Hematopoietic multipotent progenitor cell treated with erythropoietin and hydrocortisone succinate and interleukin-3 and kit ligand, for 8 days (in vitro differentiated cells): ENCODE measurements at places on chromosomes 7 and 10.

- peak; percentile 65 for DNase-seq
Measured at GRCh38 chr7:116588641-116589594, 64.1 kb downstream of the CAV1 start.

GRCh38 chr10:55019439-55019838 lies 218.4 kb upstream of the PCDH15 start:
- no peak for DNase-seq

DNA sequence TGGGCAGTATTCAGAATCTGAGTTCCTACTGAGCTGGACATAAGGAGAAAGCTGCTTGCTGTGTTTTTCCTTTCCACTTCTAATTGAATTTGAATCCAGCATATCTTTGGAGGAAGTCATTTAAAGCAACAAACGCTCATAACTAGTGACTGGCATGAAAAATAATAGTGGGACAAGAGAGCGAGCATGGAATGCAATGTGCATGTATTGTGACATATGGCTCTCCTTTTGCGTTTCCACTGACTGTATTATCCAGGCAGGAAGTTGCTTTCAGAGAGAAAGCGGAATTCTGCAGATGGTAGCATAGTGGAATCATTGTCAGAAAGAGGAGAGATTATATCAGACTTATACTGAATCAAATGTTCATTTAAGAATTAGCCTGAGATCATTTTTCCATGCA lies 368.6 kb downstream of the REEP3 start:
- DNase-seq = no peak

GRCh38 chr10:13734151-13734550 lies 147.4 kb downstream of the PRPF18 start:
- no peak for DNase-seq

- DNase-seq = peak; percentile 75
Measured at GRCh38 chr7:42014625-42015618, 222.1 kb downstream of the GLI3 start.

DNA sequence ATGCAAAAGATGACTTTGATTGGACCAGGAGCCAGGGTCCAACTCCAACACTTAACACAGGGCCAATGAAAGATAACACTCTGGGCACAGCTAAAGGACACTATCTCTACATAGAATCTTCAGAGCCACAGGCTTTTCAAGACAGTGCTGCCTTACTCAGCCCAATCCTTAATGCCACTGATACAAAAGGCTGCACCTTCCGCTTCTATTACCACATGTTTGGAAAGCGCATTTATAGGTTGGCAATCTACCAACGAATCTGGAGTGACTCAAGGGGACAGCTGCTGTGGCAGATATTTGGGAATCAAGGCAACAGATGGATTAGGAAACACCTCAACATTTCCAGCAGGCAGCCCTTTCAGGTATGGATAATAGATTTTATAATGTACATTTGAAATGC lies 160.7 kb downstream of the MALRD1 start:
- no peak for DNase-seq

GRCh38 chr7:114086914-114087652 lies 168.3 kb upstream of the PPP1R3A start:
- DNase-seq = no peak

DNA sequence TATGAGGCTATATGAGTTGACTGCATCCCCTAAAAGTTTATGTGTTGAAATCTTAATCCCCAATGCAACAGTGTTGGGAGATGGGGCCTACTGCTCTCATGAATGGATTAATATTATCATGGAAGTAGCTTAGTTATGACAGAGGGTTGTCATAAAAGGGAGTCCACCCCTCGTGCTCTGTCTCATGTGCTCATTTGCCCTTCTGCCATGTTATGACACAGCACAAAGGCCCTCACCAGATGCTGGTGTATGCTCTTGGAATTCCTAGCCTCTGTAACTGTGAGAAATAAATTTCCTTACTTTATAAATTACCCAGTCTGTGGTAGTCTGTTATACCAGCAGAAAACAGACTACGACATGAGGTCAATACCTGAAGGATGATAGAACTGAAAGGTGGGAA lies 17.6 kb upstream of the PANK1 start:
- DNase-seq = no peak

DNA sequence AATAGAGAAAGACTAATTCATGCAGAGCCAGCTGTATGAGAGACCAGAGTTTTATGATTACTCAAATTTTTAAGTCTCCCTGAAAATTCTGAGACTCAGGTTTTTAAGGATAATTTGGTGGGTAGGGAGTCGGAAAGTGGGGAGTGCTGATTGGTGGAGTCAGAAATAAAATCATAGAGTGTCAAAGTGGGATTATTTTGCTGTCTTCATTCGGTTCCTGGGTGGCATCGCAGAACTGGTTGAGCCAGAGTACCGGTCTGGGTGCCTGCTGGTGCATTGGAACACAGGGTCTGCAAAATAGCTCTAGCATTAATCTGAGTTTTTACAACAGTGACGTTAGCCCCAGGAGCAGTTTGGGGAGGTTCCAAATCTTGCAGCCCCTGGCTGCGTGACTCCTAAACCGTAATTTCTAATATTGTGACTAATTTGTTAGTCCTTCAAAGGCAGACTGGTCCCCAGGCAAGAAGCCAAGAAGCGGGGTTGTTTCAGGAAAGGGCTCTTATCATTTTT lies 32.4 kb downstream of the GPRIN2 start:
- no peak for DNase-seq

DNA sequence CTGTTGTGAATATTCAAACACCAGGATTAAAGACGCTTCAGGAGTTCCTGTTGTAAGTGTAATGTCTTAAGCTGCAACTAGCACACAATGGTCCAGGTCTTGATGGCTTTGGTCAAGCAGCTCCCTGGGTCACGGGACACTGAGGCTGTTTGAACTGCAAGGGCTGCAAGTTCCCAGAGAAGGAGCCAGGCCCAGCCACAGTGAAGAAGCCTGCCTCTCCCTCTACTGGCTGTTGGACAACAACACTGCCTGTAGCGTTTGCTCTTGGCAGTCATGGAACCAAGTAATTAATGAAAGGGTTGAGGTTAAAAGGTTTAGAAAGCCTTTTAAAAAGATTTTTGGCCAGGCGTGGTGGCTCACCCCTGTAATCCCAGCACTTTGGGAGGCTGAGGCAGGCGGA lies 31.9 kb upstream of the GUSB start:
- DNase-seq = peak; percentile 61

DNA sequence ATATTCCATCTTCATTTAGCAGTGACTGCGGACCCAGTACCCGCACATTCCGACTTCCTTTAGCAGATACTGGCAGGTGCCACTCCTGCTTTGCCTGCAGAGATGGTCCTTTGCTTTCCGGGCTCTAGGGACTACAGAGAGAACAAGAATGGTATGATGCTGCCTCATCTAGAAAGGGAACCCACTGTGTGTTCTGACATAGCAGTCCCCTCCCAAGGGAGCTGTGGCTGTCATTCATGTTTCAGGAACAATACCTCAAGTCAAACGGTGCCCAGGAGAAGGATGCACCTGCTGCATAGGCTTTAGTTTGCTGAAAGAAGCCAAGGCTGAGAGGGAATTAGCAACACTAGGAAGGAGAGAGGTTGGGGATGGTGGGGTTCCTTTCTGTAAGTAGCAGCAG lies 15.9 kb upstream of the TMEM72 start:
- no peak for DNase-seq

DNA sequence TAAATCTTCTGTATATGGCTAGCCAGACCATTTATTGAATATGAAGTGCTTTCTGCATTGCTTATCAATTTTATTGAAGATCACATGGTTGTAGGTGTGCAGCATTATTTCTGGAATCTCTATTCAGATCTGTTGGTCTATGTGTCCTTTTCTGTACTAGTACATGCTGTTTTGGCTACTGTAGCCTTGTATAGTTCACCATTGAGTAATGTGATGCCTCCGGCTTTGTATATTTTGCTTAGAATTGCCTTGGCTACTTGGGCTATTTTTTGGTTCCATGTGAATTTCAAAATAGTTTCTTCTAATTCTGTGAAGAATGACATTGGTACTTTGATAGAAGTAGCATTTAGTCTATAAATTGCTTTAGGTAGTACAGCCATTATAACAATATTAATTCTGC lies 1187.2 kb downstream of the XPNPEP1 start:
- DNase-seq = no peak

DNA sequence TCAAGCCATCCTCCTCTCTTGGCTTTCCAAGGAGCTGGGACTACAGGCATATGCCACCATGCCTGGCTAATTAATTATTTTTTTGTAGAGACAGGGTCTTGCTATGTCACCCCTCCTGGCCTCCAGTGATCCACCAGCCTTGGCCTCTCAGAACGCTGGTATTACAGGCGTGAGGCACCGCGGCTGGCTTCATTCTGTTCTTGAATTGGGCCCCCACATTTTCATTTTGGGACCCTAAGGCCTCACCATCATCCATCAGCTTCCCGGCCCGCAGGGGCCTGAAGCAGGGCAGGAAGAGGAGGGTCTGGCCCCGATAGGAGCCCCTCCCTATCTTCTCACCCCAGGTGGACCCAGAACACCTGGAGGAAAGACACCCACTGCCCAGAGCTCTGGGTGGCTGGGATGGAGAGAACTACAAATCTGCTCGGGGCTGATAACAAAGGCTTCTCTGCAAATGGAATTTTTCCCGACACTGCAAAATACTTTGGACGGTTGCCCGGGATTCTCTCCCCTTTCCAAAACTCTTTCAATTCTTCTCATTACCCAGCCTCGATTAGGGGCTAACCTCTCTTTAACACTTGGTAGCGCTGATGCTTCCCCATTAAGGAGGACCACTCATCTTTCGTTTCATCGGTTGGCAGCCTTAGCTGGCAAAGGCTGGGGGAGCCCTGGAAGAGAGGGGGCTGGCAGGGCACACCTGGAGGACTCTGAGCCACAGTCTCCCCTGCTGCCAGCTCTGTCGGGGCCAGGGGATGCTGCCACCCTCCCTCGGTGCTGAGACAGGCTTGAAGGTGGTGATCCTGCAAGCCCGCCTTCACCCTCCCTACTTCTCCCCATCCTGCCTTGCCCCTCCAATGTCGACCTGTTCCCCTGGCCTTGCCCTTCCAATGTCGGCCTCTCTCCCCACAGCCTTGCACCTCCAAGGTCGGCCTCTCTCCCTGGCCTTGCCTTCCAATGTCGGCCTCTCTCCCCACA lies 81.0 kb upstream of the GNA12 start:
- no peak for DNase-seq

DNA sequence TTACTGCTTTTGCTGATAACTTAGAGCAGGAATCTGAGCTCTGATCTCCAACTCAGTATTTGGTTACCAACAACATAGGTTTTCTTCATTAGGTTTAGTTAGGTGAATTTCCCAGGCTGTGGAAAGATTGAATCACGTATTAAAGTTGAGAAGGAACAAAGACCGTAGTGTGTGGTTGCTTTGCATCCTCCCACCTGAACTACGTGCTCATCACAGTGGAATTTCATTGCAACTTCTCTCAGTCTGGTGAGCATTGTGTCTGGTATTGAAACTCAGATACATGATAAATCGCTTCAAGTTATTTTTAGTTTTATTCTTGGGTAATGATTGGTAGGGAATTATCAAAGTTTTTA lies 139.4 kb upstream of the AKR1E2 start:
- DNase-seq = no peak

DNA sequence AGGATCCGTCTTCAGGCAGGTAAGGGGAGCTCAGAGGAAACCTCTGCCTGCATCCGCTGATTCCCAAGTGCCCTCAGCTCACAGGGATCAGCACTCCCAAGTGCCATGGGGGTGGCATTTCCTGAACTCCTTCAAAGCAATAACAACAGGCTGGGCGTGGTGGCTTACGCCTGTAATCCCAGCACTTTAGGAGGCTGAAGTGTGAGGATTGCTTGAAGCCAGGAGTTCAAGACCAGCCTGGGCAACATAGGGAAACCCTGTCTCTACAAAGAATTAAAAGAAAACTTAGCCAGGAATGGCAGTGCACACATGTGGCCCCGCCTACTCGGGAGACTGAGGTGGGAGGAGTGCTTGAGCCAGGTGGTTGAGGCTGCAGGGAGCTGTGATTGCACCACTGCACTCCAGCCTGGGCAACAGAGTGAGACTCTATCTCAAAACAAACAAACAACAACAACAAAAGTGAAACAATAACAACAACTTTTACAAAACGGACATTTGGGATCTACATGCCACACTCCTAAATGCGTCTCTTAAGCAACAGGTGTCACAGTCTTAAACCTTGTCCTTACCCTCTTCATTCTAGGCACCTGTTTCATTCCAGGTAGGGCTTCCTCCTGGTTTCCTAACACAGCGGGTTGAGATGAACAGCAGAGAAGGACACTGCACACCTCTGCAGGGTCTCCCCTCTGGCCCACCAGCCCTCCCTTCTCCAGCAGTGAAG lies 73.8 kb downstream of the PAXIP1 start:
- no peak for DNase-seq

GRCh38 chr10:218798-219197 lies 83.5 kb downstream of the ZMYND11 start:
- DNase-seq = no peak

- no peak for DNase-seq
Measured at GRCh38 chr10:58782876-58783851, 270.5 kb downstream of the BICC1 start.

DNA sequence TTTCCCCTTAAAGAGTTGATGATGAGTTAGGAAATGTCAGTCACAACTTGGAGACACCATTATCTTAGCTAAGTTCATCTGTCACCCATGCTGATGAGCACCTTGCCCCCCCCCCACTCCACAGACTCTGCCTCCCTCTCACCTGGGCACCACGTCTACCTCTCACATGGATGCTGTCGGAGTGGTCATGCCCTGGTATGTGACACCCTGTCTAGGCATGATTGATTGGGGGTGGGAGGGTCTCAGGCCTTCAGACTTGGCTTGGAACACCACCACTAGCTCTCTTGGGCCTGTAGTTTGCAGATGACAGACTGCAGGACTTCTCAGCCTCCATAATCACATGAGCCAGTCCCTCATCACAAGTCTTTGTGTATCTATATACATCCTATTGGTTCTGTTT lies 78.0 kb downstream of the WDR37 start:
- no peak for DNase-seq

DNA sequence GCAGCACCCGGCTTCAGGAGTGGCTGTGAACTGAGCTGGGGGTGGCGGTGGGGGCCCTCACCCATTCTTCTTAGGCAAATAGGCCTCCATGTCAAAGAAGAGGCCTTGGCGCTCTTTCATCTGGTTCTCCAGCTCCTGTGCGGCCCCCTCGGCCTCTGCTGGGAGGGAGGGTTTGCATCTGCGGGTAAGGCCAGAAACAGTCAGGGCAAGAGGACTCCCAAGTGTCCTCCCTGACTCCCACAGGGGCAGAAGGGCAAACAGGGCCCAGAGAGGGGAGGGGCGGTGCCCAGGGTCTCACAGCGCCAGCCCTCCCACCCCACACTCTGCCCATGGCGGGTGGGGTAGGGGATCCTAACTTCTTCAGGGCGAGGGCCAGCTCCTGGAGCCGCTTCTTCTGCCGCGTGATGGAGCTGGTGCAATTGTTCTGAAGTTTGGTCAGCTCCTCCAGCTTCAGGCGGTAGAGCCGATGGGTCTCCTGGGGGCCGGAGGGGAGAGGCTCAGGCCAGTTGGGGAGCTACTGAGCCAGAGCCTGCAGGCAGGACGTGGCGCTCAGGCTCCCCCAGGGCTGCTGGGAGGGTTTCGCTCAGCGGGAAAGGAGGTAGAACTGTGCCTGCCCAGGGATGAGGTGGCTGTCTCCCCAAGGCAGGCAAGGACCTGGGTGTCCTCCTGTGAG lies 2.2 kb downstream of the TMEM120A start:
- DNase-seq = no peak
